ENCODE measurements at places on chromosomes 13 and 19.

GRCh38 chr13:85825454-85825853 lies 26.2 kb upstream of the SLITRK6 start:
- DNase-seq: no peak

GRCh38 chr13:37175996-37176395 lies 70.5 kb upstream of the CSNK1A1L start:
- no peak for DNase-seq

- no peak for DNase-seq
Measured at GRCh38 chr19:17847538-17848366, at the start of gene JAK3. Gene JAK3 (minus strand): TSS chr19:17847982. CDS start chr19:17844417, 3,565 bp downstream.

DNA sequence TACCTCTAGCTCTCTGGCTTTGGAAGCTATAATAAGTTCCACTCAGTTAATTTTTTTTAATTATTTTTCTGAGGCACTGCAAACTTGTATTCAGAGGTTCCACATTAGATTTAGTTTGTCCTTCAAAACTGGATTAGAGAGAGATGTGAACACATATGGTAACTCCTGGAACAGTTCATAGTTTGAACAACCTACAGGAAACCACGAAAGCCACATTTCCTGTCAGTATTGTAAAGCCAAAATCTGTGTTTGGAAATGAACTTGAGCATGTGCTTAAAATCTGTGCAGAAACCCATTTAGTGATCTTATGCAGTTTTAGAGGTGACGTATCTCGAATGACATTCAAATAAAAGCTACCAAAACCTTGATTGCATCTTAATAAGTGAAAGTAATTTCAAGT lies 1952.0 kb downstream of the OLFM4 start:
- no peak for DNase-seq

DNA sequence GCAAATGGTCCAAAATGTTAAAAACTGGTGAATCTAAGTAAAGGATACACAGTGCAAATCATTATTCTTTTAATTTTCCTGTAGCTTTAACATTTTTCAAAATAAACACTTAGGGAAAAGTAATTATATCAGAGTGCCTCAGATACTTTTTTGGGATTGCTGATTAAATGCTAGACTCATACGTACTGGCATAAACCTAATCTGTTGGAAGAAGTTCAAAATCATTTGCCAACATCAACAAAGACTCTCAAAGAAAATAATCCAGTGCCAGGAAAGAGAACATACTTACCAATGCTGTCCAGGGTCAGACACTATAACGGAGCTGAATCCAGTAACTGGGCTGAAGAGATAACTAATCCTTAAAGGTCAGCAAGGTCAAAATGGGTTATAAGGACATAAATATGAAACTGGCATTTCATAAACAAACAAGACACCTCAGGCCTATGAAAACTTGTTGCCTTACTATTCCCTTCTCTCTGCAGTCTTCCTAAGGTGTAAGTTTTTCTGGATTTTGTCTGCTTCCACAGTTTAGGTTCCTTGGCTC lies 3.3 kb upstream of the ZNF420 start:
- no peak for DNase-seq

DNA sequence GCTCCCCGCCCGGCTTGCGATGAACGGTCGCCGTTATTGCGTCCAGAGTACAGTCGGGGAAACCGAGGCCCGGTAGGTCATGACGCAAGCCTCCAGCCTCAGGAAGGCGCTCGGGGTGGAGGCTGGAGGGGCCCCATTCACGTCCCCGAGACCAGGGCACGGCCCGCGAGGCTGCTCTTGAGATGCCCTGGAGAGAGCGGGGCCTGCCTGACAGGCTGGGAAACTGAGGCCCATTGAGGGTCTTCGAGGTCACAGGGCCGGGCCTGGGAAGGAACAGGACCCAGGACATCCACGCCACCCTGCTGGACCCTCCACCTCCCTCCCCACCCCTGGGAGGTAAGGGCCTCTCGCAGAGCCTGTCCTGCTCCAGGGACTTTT lies 367 bp downstream of the NDUFS7 start:
- DNase-seq: no peak

DNA sequence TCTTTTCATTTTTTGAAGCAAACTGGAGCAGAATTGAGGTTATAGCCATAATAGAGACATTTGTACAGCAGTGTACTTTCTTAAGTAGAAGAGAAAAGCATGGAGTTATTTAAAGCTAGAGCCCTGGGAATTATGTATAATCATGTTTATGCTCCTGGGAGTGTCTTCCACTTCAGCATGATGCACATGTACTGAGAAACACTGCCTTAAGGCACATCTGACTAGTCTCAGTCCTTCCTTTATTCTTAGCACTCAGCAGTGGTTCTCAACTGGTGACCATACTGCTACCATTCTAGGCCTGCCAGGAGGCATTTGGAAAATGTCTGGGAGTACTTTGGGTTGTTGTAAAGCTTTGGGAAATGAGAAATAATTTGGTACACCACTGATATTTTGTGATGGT lies 45.8 kb downstream of the VWA8 start:
- DNase-seq: no peak

DNA sequence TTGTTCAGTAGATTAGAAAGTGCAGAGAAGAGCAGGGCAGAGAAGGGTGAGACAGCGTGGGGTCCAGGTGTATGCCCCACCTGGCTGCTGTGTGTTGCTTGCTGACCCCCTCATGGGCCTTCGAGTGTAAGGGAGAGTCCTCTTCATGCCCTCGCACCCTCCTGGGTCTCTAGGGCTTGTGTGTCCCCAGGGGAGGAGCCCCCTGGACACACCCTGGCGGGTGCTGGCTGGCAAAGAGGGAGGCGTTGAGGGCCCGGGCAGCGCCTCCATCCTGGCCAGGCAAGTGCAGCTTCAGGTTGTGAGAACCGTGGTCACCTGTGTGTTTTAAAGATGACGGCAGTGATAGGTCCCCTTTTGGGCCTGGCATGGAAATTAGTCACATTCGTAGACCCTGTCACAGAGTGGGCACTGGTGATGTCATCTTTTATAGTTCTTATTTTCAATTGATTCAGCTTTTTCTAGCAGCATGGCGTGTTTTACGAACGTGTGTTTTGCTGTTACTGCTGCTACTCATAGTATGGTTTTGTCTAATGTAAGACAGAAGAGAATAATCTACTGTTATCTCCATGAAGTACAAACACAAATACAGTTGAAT lies 18.7 kb downstream of the TFDP1 start:
- DNase-seq: no peak

DNA sequence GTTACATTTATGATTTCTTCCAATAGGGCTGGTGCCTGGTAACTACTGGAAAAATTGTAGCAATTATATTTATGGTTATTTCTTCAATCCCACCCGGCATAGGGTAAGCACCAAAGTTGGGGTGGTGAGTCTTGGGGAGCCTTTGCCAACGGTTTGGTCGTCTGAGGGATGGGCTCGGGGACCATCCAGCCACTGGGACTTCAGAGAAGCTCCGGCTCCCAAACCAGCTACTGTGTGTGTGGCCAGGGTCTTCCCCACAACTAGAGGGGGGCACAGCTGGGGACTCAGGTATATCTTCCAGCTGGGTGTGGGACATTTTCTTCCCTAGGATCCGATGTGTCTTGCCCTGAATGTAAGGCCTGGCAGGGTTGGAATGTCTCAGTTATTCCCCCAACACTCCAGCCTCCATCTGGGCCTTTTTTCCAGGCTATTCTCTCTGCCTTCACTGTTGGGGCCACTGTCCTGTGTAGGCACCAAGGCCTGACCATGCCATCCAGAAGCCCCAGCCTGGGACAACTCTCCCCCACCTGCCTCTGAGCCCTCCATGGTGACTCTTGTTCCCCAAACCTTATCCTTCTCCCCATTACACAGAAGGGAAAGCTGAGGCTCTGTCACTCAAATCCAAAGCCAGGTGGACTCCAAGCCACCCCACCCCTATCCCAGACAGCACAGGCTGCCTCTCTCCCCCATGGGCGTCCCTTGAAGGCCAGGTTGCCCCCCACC lies 1.1 kb upstream of the IFI30 start:
- DNase-seq: no peak

DNA sequence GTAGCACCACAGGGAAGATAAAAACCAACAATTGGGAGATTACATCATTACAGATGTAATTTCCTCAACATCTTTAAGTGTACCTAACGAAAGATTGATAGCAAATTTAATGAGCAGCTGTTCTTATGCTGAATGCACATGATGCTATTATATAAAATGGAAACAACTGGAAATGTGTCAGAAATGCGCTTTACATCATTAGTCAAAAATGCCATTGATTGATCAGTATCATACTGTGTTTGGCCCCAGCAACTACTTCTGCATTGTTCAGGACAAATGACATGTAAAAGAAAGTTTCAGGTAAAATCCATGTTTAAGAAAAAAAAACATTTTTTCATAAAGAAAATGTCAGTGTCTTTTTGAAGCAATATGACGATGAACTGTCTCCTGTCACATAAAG lies 625.5 kb upstream of the MIR17HG start:
- DNase-seq: no peak

DNA sequence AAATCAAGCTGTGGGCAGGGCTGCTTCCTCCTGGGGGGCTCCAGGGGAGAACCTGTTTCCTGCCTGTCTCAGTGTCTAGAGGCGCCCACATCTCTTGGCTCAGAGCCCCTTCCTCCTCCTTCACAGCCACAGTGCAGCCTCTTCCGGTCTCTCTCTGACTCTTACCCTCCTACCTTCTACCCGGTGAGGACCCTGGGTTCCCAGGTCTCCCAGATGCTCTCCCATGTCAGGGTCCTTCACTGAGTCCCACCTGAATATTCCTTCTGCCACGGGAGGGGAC lies 153.1 kb downstream of the KDM4B start:
- DNase-seq: no peak

DNA sequence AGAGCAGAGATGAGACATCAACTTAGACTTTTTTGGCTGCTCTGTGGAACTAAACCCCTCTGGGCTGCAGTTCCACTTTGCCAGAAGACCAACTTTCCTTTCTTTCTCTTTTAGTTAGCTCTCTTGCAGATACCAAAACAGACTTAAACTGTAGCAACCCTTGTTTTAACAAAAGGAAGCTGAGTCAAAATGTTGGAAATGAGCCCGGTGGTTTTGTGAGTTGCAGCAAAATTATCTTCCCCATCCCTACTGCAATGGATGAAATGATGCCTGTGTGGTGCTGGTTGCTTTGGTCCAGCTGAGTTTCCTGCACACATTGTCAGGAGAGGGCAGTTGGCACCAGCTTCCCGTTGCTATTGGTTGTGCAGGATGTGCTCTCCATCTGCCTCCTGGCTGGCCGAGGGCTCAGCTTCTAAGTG lies 115.3 kb downstream of the LRCH1 start:
- no peak for DNase-seq

All from SHP77 (cell line).